ENCODE measurements at places on chromosomes 13 and 19.

DNA sequence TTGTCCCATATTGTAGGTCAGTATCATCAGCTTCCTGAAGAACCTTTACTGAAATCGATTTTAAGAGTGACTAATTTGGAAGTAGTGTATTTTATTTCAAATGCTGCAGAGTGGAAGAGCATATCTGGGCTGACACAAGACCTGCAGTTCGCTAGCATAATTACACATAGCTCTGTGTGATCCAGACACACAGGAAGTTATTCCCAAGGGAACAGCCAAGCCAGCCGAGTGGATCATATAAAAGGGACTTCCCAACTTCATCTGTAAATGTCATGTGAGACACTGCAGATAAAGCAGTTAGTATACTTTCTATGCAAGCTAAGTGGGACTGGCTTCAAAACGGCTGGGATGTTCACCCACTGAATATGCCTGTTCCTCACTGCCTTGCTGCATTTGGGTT, 760.4 kb downstream of the SLITRK1 start:
- no peak for DNase-seq

DNA sequence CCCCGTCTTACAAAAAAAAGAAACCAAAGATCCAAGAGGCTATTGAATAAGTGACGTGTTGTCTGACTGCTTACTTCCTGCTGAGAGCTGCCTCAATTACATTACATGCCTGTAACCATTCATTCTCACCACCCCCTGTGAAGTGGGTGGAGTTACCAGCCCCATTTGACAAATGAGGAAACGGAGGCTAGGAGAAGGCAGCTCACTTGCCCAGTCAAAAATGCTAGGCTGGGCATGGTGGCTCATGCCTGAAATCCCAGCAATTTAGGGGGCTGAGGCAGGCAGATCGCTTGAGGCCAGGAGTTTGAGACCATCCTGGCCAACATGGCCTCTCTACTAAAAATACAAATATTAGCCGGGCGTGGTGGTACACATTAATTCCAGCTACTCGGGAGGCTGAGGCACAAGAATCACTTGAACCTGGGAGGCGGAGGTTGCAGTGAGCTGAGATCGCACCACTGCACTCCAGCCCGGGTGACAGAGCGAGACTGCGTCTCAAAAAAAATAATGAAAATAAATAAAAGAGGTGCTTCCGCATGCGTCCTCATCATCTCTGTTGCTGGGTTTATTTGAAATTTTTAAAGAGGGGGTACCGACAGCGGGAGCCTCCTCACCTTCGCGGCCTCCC, 499 bp downstream of the LSM7 start:
- DNase-seq: no peak

DNA sequence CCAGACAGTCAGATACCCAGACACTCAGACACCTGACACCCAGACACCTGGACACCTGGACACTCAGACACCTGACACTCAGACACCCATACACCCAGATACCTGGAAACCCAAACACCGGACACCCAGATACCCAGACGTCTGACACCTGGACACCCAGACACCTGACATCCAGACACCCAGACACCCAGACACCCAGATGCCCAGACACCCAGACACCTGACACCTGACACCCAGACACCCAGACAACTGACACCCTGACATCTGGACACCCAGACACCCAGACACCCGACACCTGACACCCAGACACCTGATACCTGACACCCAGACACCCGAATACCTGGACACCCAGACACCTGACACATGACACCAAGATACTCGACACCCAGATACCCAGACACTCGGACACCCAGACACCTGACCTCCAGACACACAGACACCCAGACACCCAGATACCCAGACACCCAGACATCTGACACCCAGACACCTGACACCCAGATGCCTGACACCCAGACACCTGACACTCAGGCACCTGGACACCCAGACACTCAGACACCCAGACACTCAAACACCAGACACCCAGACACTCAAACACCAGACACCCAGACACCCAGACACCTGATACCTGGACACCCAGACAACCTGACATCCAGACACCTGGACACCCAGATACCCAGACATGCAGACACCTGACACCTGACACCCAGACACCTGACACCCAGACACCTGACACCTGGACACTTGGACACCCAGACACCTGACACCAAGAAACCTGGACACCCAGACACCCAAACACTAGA, 19.1 kb downstream of the C19orf12 start:
- DNase-seq: no peak

GRCh38 chr19:18017275-18018083, 9.5 kb downstream of the ARRDC2 start:
- DNase-seq: no peak

- no peak for DNase-seq
These were observed 43.6 kb upstream of the SERP2 start for GRCh38 chr13:44329909-44330545.

- no peak for DNase-seq
These were observed 27.4 kb upstream of the VN1R4 start for GRCh38 chr19:53294786-53295441.

DNA sequence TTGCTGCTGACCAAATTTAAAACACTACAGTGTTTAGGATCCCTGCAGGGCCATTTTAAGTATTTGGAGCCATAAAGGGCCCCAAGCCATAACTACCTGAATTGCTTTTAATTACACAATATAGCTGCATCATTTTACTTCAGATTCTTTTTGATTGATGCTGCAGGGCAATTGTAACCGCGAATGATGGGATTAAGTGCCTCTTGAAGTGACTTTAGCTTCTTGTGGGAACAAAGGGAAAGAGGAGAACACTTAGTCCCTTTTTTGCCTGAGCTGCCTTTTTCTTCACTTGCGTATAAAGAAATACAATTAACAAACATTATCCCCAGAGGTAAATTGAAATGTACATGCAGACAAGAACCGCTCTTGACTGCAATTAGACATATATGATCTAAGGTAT, 228.5 kb downstream of the ZIC5 start:
- DNase-seq: peak; percentile 73

DNA sequence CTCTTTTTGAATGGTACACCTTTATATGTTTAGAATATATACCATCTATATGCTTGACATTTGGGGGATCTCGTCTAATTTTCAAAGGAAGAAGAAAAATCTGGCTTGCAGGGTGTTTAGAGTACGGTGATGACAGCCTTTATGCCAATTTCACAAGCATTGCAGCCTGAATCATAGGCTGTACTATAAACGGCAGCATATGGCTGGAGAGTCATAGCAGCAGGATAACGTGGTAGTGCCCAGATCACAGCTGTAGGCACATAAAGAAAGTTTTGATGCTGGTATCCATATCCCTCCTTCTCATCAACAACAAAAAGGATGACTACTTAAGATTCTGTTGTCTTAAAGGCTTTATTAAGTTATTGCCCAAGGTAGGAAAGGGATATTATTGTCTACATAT, 253.0 kb downstream of the PCDH9 start:
- DNase-seq: peak; percentile 51

GRCh38 chr13:43232144-43232872, 208.9 kb downstream of the DNAJC15 start:
- DNase-seq: no peak

GRCh38 chr19:2440515-2440914, 13.1 kb upstream of the TIMM13 start:
- DNase-seq: no peak

DNA sequence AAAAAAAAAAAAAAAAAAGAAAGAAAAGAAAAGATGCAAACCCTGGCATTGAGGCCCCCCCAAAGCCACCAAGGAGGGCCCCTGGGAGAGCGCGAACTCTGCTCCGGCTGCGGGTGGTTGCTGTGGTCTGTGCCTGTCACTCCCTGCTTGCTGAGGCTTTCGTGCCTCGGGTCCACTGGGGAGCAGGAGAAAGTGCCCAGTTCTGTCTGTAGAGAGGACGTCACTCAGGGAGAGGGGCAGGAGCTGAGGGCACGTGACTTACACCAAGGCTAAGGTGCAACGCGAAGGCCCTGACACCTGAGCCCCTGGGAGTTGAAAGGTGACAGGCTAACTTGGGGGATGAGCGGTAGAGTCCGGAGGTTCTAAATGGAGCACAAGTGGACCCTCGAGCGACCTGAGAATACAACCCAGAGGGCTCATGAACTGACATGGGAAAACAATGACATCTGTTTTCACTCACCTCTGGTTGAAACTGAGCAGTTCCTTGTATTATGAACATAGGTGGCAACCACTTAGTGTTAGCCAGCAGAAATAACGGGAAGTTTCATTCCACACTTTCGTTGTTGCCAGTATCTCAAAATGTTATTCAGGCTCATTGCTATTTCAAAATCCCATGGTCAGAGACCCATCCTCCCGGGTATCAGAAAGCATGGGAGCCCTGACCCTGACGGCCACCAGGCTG, 69.2 kb upstream of the TM9SF2 start:
- DNase-seq: no peak

DNA sequence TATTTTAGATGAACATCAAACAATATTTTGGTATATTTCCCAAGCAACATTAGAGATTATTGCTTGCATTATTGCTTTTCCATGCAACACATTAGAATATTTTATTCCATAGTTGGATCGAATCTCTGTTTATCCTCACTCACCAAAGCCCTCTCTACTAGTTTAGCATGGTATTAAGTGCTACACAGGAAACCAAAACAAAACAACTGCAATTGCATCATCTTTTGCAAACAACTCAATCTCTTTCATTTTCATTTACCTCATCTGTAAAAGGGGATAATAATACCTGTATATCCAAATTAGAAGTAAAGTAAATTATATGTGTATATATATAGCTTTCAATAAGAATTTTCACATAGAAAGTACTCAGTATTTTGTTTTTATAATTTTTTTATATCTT, 147.8 kb upstream of the PCDH9 start:
- DNase-seq: no peak

DNA sequence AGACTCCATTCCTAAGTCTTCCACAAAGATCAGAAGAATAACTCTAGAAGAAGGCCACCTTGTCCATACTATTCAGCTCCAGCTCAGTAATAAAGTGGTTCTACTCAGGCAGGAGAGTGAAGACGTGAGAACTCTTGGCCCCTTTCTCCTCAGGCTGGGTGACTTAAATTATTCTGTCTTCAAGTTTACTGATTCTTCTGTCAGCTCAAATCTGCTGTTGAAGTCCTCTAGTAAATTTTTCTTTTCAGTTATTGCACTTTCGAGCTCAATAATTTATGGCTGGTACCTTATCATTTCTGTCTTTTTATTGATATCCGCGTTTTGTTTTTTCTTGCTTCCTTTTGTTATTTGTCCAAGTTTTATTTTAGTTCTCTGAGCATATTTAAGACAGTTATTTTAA, 922.3 kb upstream of the PCDH9 start:
- DNase-seq: no peak

GRCh38 chr13:41019011-41019487, at the start of gene ELF1:
Gene ELF1 (minus strand): TSS chr13:41019316. CDS start chr13:40982054, 37,262 bp downstream.
- no peak for DNase-seq
